Muscle of leg (tissue), 16 donors: ENCODE measurements at places on chromosomes 4 and X. TPM values are rescaled to one million over a fixed set of nuclear protein-coding genes. Genes with fewer than 3 reads are reported as not detected.
A peak's percentile ranks its signal among the peaks of the same experiment; 100 is the strongest.

DNA sequence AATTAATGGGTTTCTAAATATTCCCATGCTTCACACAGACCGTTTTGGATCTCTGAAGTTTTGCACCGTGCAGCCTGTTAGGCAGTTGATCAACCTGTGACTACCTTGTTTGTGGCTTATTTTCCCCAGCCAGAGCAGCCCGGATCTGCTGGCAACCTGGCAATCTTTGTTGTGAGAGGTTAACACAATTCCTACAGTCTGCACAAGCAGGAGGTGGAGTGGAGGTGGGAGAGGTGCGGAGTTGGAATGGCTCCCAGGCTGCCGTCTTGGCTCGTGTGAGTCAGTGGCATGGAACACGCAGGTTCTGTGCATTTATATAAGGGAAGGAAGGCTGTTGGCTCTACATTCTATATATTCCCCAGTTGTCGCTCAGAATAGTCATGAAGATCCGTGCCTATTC, 70.9 kb upstream of the STOX2 start:
- no peak for DNase-seq

- DNase-seq, result no peak
Observed at GRCh38 chr4:82423245-82424054, 6.8 kb downstream of the HNRNPDL start.

GRCh38 chrX:47746446-47746845, 87.5 kb upstream of the UXT start:
- DNase-seq, result peak; percentile 26

GRCh38 chr4:70687392-70687791, 940 bp upstream of the UTP3 start:
- no peak for DNase-seq

GRCh38 chrX:136643243-136643642, 4.7 kb upstream of the CD40LG start:
- no peak for DNase-seq

DNA sequence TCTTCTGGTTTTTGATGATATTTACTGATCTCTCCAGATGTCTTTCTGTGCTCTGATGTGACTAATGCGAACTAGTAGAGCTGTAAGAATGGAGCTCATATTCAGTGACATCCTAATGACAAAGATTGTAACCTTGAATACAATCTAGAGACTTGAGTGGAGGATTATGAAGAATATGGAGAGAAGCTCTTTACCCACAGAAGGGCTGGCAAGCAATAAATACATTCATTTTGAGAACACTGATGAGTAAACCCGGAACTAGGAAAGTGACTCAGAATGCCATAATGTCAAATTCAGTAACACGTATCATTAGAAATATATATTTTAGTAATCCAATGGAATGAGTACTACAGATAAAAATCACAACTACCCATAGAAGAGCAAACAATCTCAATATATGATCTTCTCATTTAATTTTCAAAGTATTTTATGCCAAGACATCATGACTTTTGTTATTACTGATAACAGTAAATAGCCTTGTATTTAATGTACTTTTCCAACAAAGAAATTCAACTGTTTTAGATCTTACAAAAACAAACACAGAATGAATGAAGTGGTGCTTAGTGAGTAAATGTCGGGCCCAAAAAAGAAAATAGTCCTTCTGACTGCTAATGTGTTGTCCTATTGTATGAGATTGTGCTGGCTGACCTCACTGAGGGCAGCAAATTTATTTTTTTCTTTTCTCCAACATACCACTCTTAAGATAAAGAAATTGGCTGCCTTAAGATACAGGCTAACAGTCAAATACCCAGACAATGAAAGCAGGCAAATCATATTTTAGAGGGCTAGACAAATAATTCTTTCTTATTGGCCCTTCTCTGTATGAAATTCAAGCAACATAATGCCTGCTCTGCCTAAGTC, 49.2 kb upstream of the HDAC8 start:
- no peak for DNase-seq

DNA sequence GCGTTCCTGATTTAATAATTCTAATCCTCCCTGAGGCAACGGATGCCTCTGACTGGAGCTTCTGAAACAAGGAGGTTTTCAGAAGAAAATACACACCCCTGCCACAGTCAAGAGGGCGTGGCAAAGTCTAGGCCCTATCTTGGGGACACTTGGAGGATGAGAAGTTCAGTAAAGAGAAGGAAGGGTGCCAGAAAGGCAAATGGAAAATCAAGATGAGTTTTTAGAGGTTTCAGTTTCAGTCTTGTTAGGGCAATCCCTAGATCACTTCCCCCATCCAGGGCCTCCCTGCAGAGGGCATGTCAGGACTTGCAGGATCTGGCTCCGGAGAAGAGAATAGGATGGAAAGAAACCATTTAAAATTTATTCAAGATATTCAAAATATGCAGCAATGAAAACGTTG, 28.5 kb upstream of the FGF2 start:
- peak; percentile 87 for DNase-seq

GRCh38 chr4:163703251-163703650, 208.8 kb downstream of the TMA16 start:
- DNase-seq, result no peak

NPY2R gene
- not detected for polyA plus RNA-seq

ADH1B gene
- 5.0 TPM for polyA plus RNA-seq

UGT2B15 gene
- polyA plus RNA-seq, result not detected

TRPC3 gene
- polyA plus RNA-seq, result 1.7 TPM
